ENCODE measurements at places on chromosomes 4 and X. TPM values are rescaled to one million over a fixed set of nuclear protein-coding genes. Genes with fewer than 3 reads are reported as not detected.

CNKSR2 gene
- 67.2 TPM for total RNA-seq

LARP1B gene
- 44.8 TPM for total RNA-seq

FGF2 gene
- total RNA-seq = 26.3 TPM

CDS1 gene
- 9.1 TPM for total RNA-seq

BRS3 gene
- total RNA-seq = not detected

ADH1C gene
- total RNA-seq = 1.3 TPM

GPR50 gene
- total RNA-seq = not detected

MGARP gene
- total RNA-seq = 98.1 TPM

UGT2A1 gene
- total RNA-seq = not detected

ATP8A1 gene
- total RNA-seq = 105 TPM

NR0B1 gene
- total RNA-seq = not detected

NPNT gene
- total RNA-seq = 55.7 TPM

PCSK1N gene
- total RNA-seq = 46.4 TPM

ALAS2 gene
- 43.5 TPM for total RNA-seq

POU4F2 gene
- 7.9 TPM for total RNA-seq

FAM9B gene
- total RNA-seq = not detected

GSPT2 gene
- 17.0 TPM for total RNA-seq

TMPRSS11F gene
- total RNA-seq = not detected

AFM gene
- total RNA-seq = not detected

EOLA1 gene
- total RNA-seq = 14.3 TPM

TSPAN5 gene
- total RNA-seq = 55.3 TPM

PDE5A gene
- total RNA-seq = 101 TPM

PRICKLE3 gene
- 6.6 TPM for total RNA-seq

GRID2 gene
- total RNA-seq = 19.8 TPM

AKAP14 gene
- not detected for total RNA-seq

ADGRG2 gene
- total RNA-seq = 12.8 TPM

SH3TC1 gene
- total RNA-seq = 13.4 TPM

FREM3 gene
- 0.93 TPM for total RNA-seq

ARHGAP6 gene
- 9.3 TPM for total RNA-seq

ADAM29 gene
- total RNA-seq = 0.16 TPM

SPIN3 gene
- 33.4 TPM for total RNA-seq

LAMTOR3 gene
- total RNA-seq = 113 TPM

BST1 gene
- 4.9 TPM for total RNA-seq

PDLIM3 gene
- 128 TPM for total RNA-seq

TEX11 gene
- 0.33 TPM for total RNA-seq
